ENCODE measurements at places on chromosomes 12 and 14. TPM values are rescaled to one million over a fixed set of nuclear protein-coding genes. Genes with fewer than 3 reads are reported as not detected.

PRIMA1 gene
- not detected for total RNA-seq

BIN2 gene
- 39.9 TPM for total RNA-seq

DNAJC22 gene
- 0.05 TPM for total RNA-seq

CLEC1A gene
- total RNA-seq, result not detected

TAS2R8 gene
- total RNA-seq, result not detected

PTHLH gene
- total RNA-seq, result not detected

KLRK1 gene
- not detected for total RNA-seq

SYT1 gene
- total RNA-seq, result not detected

TAS2R20 gene
- 1.2 TPM for total RNA-seq

CIROP gene
- total RNA-seq, result not detected

LUM gene
- total RNA-seq, result not detected

SIRT4 gene
- total RNA-seq, result 2.2 TPM

CPSF6 gene
- 109 TPM for total RNA-seq

KIF26A gene
- 0.28 TPM for total RNA-seq

ISM2 gene
- 0.41 TPM for total RNA-seq

SYCP3 gene
- 0.16 TPM for total RNA-seq

AEBP2 gene
- total RNA-seq, result 44.2 TPM

AQP5 gene
- total RNA-seq, result not detected

OR4E2 gene
- not detected for total RNA-seq

CABP1 gene
- 0.73 TPM for total RNA-seq

ESPL1 gene
- 66.9 TPM for total RNA-seq

A2ML1 gene
- not detected for total RNA-seq

ERH gene
- 343 TPM for total RNA-seq

ZNF385A gene
- 0.74 TPM for total RNA-seq

RPL6 gene
- total RNA-seq, result 2,202 TPM

EIF2S3B gene
- total RNA-seq, result 1.3 TPM

ITGB7 gene
- 73.0 TPM for total RNA-seq

CPNE6 gene
- not detected for total RNA-seq

MVK gene
- total RNA-seq, result 18.7 TPM

NPAS3 gene
- not detected for total RNA-seq

COCH gene
- total RNA-seq, result 1.1 TPM

LMBR1L gene
- 45.0 TPM for total RNA-seq

AICDA gene
- total RNA-seq, result not detected

DAO gene
- not detected for total RNA-seq

CD9 gene
- total RNA-seq, result 11.5 TPM

TRPV4 gene
- total RNA-seq, result not detected

GOLGA3 gene
- 36.7 TPM for total RNA-seq

NFE2 gene
- total RNA-seq, result not detected

EIF2S1 gene
- total RNA-seq, result 233 TPM

MFAP5 gene
- not detected for total RNA-seq

NUMB gene
- 54.9 TPM for total RNA-seq

HHIPL1 gene
- total RNA-seq, result 0.07 TPM

SNRPF gene
- 23.1 TPM for total RNA-seq

ACAD10 gene
- total RNA-seq, result 27.5 TPM

SLCO1C1 gene
- not detected for total RNA-seq

TAC3 gene
- 0.63 TPM for total RNA-seq

ATP5F1B gene
- total RNA-seq, result 818 TPM

CISTR gene
- not detected for total RNA-seq

TMEM119 gene
- 0.21 TPM for total RNA-seq

KRT83 gene
- not detected for total RNA-seq

CCDC38 gene
- not detected for total RNA-seq

GALNT16 gene
- not detected for total RNA-seq

WDHD1 gene
- total RNA-seq, result 64.4 TPM

KLRD1 gene
- total RNA-seq, result 0.05 TPM

MEG3 gene
- not detected for total RNA-seq
